Mesothelial cell of epicardium (in vitro differentiated cells): ENCODE measurements at places on chromosomes 12 and 14. TPM values are rescaled to one million over a fixed set of nuclear protein-coding genes. Genes with fewer than 3 reads are reported as not detected.

DNA sequence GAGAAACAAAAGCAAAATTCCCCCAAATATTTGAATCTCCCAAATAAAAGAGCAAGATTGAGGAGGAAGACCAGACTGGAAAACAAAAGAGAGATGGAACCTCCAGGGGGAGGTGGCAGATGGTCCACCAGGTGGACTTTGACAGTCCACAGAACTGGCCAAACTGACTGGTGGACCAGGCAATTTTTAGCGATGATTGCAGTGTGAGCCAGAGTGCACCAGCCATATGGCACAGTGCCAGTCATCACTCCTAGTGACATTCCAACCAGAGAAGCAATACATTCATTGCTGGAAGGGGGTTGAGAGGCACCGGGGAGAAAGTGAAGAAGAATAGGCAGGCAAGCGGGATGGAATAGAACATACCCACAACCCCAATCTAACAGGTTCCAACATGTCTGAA is 182.9 kb downstream of the EXOC5 start:
- DNase-seq, result no peak

DNA sequence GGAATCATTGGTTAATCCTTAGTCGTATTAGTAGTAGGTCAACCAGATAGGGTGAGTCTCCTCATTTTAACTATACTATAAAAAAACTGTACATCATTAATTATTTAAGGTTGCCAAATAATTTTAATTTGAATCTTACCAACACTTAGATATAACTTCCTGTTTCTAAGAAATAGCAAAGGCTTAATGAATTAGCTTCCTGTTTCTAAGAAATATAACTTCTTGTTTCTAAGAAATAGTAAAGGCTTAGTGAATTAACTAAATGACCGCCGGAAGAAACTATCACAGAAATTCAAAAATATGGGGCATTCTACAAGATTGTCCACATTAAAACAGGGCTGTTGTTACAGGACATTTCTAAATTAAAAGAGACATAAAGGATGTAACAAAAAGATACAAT is 392.9 kb upstream of the FOXG1 start:
- DNase-seq, result no peak

DNA sequence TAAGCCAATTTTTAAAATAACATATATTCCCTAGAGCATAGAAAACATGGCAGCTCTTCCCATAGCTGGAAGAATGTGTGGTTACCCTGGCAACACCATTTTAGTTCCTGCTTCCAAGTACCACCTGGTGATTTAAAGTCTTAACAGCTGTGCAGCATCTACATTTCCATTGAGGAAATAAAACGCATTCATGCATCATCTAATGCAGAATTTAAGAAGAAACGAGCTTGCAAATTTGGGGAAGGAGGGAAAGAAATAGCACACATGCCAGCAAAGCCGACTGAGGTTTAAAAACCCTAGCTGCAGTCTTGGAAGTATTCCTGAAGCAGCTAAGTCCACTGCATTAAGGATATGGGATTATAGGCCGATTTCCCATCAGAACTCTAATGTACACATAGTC is 22.8 kb upstream of the SLC38A2 start:
- no peak for DNase-seq

DNA sequence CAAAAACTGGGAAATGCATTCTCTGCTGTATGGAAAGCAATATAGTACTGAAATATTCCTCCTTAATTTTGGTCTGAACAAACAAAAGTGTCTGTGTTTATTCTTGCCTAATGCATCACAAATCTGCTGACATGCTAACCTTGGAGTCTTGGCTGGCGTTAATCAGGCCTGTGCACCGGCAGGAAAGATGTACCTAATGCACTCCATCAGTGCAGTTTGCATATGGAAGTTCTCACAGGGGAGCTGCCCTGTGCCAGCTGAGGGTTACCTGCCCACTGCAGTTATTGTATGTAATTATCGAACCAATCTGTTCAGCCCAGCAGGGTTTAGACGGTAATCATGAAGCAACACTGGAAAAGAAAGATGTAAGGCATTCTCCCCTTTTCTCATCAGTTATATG is 76.9 kb downstream of the VRK1 start:
- DNase-seq, result no peak

Gene ENO2
- total RNA-seq, result 30.2 to 30.7 TPM (median 30.2 TPM) in 3 replicates

DNA sequence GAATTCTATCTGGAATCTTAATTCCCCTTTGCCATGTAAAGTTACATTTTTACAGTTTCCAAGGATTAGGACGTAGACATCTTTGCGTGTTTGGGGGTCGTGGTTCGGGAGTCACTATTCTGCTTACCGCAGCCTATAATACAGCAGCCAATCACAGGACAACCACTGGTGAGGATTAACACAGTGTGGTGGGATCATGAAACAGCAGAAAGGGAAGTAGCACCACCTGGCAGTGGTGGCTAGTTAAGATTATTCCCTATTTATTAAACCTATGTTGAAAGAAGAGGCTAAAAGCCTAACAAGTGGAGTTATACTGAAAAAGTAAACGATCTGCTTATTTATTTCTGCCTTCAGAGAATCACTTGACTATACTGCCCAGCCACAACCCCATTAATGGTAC is 71.7 kb downstream of the IPO8 start:
- no peak for DNase-seq

GRCh38 chr12:56723889-56724700 is 1.0 kb downstream of the NACA start:
- DNase-seq, result no peak

DNA sequence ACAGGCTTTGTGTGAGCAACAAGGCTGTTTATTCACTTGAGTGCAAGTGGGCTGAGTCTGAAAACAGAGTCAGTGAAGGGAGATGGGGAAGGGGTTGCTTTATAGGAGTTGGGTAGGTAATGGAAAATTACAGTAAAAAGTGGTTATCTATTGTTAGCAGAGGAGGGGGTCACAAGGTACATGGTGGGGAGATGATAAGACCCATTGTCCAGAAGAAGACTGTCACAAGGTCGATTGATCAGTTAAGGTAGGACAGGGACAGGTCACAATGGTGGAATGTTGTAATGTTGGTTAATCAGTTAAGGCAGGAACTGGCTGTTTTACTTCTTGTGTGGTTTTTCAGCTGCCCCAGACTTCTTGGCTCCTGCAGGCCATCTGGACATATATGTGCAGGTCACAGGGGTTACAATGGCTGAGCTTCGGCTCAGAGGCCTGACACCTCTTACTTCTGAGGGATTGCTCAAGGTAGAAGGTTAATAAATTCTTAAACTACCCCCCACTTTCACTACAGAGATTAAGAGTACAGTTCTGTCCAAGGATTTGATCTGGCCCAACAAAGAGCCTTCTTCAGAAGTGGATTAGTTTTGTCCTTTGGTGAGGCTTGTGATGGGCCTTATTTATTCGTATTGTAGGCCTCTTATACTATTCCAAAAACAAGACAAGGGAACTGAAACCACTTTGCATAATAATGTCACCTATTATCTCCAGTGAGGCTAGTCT is 13.8 kb upstream of the DHRS4 start:
- DNase-seq, result no peak

DNA sequence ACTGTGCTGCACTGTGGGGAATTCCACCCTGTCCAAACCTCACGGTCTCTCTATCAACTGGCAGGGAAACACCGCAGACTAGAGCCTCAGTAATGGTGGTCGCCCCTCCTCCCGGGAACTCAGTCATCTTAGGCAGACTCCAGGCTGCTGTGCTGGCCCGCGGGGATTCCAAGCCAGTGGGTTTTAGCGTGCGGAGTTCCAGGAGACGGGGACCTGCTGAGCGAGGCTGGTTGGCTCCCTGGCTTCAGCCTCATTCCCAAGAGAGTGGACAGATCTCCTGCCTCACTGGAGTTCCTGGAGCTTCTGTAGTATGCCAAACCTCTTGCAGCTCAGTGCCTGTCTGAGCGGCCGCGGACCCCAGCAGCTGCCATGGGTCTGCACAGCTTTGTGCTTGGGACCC is 455.6 kb downstream of the CCDC91 start:
- DNase-seq, result no peak

DNA sequence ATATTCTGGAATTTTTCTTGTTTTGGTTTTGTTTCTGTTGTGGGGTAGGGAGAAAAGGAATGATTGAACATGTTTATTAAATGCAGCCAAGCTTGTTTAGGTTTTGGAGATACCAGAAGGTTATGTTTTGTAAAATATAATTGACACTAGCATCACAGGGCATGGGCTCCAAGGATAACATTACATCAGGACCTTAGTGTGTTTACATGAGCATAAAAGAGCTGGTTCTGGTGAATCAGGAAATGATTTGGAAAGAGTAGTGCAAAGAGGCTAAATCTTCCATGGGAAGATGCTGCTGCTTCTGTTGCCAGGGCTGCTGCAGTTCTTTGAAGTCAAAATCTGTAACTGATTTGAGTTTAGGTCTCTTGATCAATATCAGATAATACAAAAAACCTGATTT is 118.7 kb downstream of the ETNK1 start:
- no peak for DNase-seq
